Motor neuron (in vitro differentiated cells): ENCODE measurements at places on chromosomes 5 and 9. TPM values are rescaled to one million over a fixed set of nuclear protein-coding genes. Genes with fewer than 3 reads are reported as not detected.
A peak's percentile ranks its signal among the peaks of the same experiment; 100 is the strongest.

- no peak for ATAC-seq
These were observed 26.3 kb upstream of the TPD52L3 start for GRCh38 chr9:6301858-6302257.

DNA sequence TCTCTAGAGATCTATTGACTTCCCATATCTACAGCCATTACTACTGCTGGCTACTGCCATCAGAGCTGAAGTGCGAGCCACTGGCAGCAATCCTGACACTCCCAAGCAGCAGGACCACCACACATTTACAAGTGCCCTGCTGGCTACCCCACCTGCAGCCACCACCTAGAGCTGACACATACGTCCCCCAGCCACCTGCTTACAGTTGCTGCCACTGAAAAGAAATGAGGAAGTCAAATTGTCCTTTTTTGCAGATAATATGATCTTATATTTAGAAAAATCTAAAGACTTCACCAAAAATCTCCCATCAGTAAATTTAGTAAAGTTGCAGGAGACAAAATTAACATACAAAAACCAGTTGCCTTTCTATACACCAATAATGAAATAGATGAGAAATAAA lies 48.4 kb downstream of the ZNF484 start:
- no peak for ATAC-seq

GRCh38 chr5:79695526-79695925 lies 5.9 kb downstream of the CMYA5 start:
- no peak for ATAC-seq

DNA sequence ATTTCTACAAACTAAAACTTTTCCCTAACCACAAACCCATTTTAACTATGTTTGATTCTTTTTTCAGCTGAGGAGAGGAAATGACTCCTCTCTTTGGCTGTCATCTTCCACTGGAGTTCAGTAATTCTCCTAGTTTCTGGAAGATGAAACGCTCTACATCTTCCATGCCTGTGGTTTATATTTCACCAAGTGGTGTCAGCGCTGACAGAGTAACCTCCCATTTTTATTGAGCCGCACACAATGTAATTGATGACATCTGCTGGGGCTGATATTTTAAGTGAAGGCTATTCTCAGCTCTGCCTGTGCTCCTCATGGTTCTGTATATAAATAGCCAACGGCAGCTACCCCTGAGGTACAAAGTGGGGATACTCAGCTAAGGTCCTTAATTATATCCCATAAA lies 234.6 kb downstream of the SPOCK1 start:
- ATAC-seq, result peak; percentile 94

DNA sequence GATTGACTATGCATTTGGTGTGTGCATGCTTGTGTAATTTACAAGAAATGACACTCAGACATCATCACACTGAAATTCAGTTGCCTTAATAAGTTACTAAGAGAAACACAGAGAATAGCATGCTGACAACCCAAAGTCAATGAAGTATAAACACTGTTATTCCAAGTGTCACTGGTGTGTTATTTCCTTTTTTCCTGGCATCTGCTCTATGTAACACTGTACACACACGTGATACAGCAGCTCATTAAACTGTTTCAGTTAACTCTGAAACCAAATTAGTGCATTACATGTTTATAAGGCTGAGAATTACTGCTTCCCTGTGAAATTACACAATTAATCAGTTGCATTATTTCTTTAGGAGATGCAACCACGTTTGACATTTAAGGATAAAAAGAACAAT lies 252.7 kb downstream of the EFNA5 start:
- ATAC-seq, result no peak

DNA sequence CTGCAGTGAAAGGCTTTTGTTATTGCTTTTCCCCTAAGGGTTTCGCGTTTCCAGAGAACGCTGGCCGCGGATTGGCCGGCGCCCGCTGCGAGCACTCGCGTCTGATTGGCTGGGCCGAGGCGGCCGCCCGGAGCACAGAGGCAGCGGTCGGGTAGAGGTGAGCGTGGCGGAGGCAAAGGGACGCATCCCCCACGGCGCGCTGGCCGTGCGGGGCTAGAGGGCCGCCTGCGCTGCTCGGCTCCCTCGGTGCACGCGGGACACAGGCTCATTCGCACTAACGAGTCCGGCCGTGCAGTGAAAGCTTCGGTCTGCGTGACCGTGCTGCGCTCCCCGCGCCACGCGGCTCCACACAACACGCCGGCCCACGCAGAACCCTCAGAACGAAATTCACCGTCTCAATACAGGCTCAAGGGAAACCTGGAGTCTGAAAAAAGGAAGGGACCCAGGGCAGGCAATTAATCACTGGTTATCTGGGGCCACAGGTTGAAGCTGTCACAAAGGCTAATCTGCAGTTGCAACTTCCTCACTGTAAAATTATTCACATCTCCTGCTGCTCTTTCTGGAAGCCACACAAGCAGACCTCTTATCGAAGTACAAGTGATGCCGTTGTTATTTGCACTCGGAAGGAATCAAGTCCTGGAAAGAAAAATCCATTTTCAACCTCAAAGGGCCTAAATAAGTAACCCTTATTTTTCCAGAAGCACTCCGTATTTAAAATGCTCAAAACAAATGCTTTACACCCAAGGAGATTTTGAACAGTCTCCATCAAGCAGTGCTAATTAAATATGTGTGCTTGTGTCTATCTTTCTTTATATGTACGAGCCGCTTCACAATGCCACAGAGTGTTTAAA lies 94.6 kb downstream of the ZNF608 start:
- peak; percentile 93 for ATAC-seq

- peak; percentile 47 for ATAC-seq
These were observed 219.4 kb downstream of the NMUR2 start for GRCh38 chr5:152185547-152186245.

DNA sequence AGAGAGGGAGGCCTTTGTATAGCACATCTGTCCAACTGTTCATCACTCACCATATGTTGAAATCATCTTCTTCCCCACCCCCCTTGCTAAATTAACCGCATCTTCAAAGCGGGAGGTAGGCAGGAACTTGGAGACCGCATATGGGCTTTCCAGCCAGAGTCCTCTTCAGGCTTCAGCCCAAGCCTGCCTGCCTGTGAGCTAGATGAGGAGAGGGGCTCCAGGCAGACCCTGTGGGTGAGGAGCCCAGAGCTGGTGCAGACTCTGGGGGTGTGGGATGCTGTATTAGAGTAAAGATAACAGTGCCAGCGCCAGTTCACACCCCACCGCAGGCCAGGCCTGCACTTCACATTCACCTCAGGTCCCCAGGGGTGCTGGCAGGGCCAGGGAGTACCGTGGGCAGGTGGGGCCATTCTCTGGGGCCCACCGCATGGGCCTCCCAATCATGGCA lies 16.2 kb downstream of the PRRC2B start:
- ATAC-seq, result peak; percentile 20

Gene AHRR
- 20.4 and 24.0 TPM in 2 replicates for total RNA-seq

Gene TMEM215
- 0.19 TPM in 1 of 2 replicates, not detected in the other for total RNA-seq

Gene LRRC19
- total RNA-seq, result 0.61 and 0.92 TPM in 2 replicates

Gene PRUNE2
- 3.1 and 4.5 TPM in 2 replicates for total RNA-seq
